ENCODE measurements at places on chromosomes 16 and 17. TPM values are rescaled to one million over a fixed set of nuclear protein-coding genes. Genes with fewer than 3 reads are reported as not detected.

Gene HS3ST6
- not detected for total RNA-seq

Gene SPATA22
- not detected for total RNA-seq

Gene KRT24
- not detected for total RNA-seq

Gene ADAMTS18
- not detected for total RNA-seq

Gene MLYCD
- 5.8 TPM for total RNA-seq

Gene SYCE1L
- 8.0 TPM for total RNA-seq

Gene EVI2B
- total RNA-seq: 63.9 TPM

Measured in T-helper 2 cell treated with Interferon-gamma antibody and Interleukin-4, amounts not matched to agents 100 ng/mL and 5 ng/mL, for 36 hours (primary cell).